Spinal cord (tissue), 10 donors: ENCODE measurements at places on chromosomes 11 and 22. TPM values are rescaled to one million over a fixed set of nuclear protein-coding genes. Genes with fewer than 3 reads are reported as not detected.

MPZL3 gene
- 5.8 TPM for total RNA-seq

OR2AG2 gene
- 0.28 TPM for total RNA-seq

CARD18 gene
- total RNA-seq: not detected

- H3K27ac ChIP-seq: no peak overlapping the region
- peaks cover 18% of the 10 kb centered on the region for H3K36me3 ChIP-seq
- no peak overlapping the region for H3K4me3 ChIP-seq
- H3K4me1 ChIP-seq: peaks cover 3% of the 10 kb centered on the region
- DNase-seq: peak; percentile 39
These were observed 17.0 kb downstream of the ATXN10 start for GRCh38 chr22:45688600-45689080.

GRCh38 chr11:10265936-10266335, 28.1 kb downstream of the SBF2 start:
- no peak overlapping the region for H3K4me3 ChIP-seq
- H3K4me1 ChIP-seq: no peaks in the 10 kb centered on the region
- no peak overlapping the region for H3K27ac ChIP-seq
- no peaks in the 10 kb centered on the region for H3K36me3 ChIP-seq
- H3K27me3 ChIP-seq: no peaks in the 10 kb centered on the region
- no peak for DNase-seq

DNA sequence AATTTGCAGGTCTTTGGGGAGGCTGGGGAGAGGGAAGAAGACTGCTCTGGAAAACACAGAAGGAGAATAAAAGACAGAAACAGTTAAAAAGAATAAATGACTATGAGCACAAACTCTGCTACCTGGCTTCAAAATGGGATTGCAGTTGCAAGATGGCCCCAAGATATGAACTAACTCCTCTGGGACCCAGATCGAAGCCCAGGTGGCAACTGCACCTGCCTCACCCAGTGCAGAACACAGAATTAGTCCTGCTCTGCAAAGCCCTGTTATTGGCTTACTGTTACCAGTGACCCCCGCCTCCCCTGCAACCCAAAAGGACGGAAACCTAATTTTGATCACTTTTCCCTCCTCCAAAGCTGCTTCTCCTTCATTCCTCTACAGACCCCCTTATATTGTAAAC, 35.9 kb upstream of the POU2AF1 start:
- H3K36me3 ChIP-seq: no peaks in the 10 kb centered on the region
- H3K4me1 ChIP-seq: peaks cover 14% of the 10 kb centered on the region
- H3K27ac ChIP-seq: no peak overlapping the region
- DNase-seq: no peak

DNA sequence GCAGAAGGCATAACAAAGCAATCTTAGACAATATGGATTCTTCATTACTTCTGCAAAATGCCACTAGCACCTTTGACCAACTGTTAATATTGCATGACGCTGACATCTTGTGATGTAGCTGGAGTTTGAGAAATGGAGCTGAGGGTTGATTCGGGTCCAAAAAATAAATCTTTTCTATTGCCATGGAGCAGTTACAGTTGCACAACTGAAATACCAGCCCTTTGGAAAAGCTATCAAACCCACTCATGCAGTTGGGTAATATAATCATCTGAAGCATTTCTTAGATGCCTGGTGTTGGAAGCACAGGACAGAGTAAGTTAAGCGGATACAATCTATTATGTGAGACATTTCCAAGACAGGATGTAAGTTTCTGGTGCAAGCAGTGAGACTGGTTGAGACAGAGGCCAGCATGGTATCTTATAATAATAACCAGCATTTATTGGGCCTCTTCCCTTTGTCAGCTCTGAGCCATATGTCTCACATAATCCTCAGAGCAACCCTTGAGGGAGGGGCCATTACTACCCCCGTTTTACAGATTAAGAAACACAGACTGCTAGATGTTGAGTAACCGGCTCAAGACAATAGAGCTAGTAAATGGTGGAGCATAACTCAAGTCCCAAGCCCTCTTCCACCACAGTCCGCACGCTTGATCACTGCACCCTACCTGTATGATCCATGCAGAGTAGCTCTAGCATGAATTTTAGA, 74.9 kb upstream of the CAPRIN1 start:
- DNase-seq: no peak
- H3K27me3 ChIP-seq: no peaks in the 10 kb centered on the region
- no peak overlapping the region for H3K27ac ChIP-seq
- no peak overlapping the region for H3K4me3 ChIP-seq
- H3K4me1 ChIP-seq: no peaks in the 10 kb centered on the region

DNA sequence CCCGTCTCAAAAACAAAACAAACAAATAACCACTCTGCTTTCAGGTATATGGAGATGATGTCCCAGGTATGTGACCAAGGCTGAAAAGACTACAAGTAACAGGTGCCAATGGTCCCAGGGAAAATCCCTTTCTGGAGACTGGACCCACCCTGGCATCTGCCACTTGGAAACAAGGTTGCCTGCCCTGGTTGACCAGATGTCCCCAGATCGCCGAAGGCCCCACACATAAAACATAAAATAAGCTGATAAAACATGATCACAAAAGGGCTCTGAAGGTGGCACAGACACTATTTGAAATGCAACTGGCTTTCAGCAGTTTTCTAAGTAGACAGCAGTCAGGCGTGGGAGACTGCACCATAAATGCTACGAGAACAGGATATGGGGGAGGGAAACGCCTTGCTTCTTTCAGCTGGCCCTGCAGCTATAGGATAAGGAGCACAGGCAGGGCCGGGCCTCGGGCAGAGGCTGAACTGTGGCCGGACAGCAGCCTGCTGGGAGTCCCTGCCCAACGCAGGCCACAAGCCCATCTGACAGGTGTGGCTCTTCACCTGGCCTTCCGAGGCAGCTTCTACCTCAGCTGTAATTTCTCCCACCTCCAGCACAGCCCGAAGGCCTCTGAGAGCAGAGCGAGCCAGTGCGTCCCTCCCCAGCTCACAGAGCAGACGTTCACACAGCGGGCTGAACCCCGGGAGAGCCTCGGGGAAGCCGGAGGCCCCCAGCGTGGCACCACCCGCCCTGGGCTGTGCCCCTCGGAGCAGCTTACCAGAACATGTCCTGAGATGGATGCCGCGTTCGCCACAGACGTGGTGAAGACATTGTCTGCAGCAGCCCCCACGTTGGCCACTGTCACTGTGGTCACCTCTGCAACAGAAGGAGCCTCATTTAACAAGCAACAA, 4.0 kb downstream of the DEAF1 start:
- H3K4me1 ChIP-seq: peaks cover 39% of the 10 kb centered on the region
- no peak for DNase-seq
- peaks cover 62% of the 10 kb centered on the region for H3K36me3 ChIP-seq
- no peak overlapping the region for H3K4me3 ChIP-seq
- no peaks in the 10 kb centered on the region for H3K27me3 ChIP-seq
- no peak overlapping the region for H3K27ac ChIP-seq

- no peak overlapping the region for H3K4me3 ChIP-seq
- H3K4me1 ChIP-seq: peaks cover 17% of the 10 kb centered on the region
- no peaks in the 10 kb centered on the region for H3K36me3 ChIP-seq
- no peak for DNase-seq
- H3K27me3 ChIP-seq: no peaks in the 10 kb centered on the region
- H3K27ac ChIP-seq: peak overlapping the region; percentile 90
These were observed 57.0 kb downstream of the PRCP start for GRCh38 chr11:82843057-82843795.

GRCh38 chr11:94741022-94741679, 27.0 kb upstream of the AMOTL1 start:
- peaks cover 11% of the 10 kb centered on the region for H3K4me1 ChIP-seq
- peak; percentile 33 for DNase-seq
- H3K36me3 ChIP-seq: no peaks in the 10 kb centered on the region
- H3K4me3 ChIP-seq: peak overlapping the region; percentile 58
- peak overlapping the region; percentile 42 for H3K27ac ChIP-seq

DNA sequence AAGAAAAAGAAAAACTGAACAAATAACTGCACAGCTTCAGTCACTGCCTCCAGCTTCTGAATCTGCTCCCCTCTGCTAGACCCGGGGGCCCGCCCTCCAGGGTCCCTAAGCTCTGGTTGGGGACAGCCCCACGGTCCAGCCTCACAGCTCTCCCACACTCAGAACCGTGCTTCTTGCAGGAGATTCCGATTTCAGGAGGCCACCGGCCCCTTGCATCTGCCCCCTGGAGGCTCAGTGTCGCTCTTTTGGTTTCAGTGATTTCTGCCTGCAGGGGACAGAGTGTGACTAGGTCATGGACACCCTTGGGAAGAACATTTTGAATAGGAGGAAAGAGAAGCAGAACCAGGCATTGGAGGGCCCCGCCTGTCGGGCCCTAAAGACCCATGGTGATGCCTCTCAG, 23.1 kb upstream of the RPS3 start:
- H3K36me3 ChIP-seq: no peaks in the 10 kb centered on the region
- DNase-seq: no peak
- no peak overlapping the region for H3K4me3 ChIP-seq
- H3K27me3 ChIP-seq: no peaks in the 10 kb centered on the region
- H3K27ac ChIP-seq: no peak overlapping the region
- no peaks in the 10 kb centered on the region for H3K4me1 ChIP-seq

GRCh38 chr11:12263141-12263693, 114.2 kb upstream of the PARVA start:
- H3K27me3 ChIP-seq: no peaks in the 10 kb centered on the region
- DNase-seq: no peak
- no peak overlapping the region for H3K27ac ChIP-seq
- H3K4me1 ChIP-seq: peaks cover 1% of the 10 kb centered on the region
- H3K4me3 ChIP-seq: no peak overlapping the region

- H3K27ac ChIP-seq: no peak overlapping the region
- no peaks in the 10 kb centered on the region for H3K4me1 ChIP-seq
- no peak for DNase-seq
- no peaks in the 10 kb centered on the region for H3K27me3 ChIP-seq
These were observed 126.8 kb downstream of the PHF21B start for GRCh38 chr22:44883011-44883421.

- H3K4me3 ChIP-seq: no peak overlapping the region
- H3K4me1 ChIP-seq: peaks cover 25% of the 10 kb centered on the region
- no peaks in the 10 kb centered on the region for H3K36me3 ChIP-seq
- no peak overlapping the region for H3K27ac ChIP-seq
- H3K27me3 ChIP-seq: no peaks in the 10 kb centered on the region
These were observed 15.0 kb upstream of the MUC6 start for GRCh38 chr11:1051356-1052132.

- H3K27ac ChIP-seq: peak overlapping the region; percentile 26
- no peak for DNase-seq
- H3K27me3 ChIP-seq: no peaks in the 10 kb centered on the region
- H3K4me1 ChIP-seq: peaks cover 4% of the 10 kb centered on the region
These were observed 69.1 kb upstream of the ADSL start for GRCh38 chr22:40276996-40277823.

- no peaks in the 10 kb centered on the region for H3K36me3 ChIP-seq
- H3K4me1 ChIP-seq: no peaks in the 10 kb centered on the region
These were observed 181.9 kb upstream of the ANO3 start for GRCh38 chr11:26150031-26150430.

DNA sequence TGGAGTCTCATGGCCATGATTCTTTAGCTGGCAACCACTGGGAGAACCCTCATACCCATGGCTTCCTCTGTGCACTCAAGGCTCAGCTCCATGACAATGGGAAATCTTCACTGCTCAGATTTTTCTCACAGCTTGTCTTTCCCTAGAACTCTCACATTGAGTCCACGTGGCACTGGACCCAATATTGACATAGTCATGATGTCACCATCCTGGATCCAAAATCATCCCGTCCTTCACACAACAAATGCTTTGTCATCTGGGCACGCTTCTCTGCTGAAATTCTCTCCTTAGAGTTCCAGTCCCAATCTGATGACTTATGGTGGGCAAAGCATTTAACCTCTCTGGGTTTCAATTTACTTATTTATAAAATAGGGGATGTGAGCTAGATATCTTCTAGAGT, 37.7 kb upstream of the CD44 start:
- no peaks in the 10 kb centered on the region for H3K36me3 ChIP-seq
- no peaks in the 10 kb centered on the region for H3K4me1 ChIP-seq

DNA sequence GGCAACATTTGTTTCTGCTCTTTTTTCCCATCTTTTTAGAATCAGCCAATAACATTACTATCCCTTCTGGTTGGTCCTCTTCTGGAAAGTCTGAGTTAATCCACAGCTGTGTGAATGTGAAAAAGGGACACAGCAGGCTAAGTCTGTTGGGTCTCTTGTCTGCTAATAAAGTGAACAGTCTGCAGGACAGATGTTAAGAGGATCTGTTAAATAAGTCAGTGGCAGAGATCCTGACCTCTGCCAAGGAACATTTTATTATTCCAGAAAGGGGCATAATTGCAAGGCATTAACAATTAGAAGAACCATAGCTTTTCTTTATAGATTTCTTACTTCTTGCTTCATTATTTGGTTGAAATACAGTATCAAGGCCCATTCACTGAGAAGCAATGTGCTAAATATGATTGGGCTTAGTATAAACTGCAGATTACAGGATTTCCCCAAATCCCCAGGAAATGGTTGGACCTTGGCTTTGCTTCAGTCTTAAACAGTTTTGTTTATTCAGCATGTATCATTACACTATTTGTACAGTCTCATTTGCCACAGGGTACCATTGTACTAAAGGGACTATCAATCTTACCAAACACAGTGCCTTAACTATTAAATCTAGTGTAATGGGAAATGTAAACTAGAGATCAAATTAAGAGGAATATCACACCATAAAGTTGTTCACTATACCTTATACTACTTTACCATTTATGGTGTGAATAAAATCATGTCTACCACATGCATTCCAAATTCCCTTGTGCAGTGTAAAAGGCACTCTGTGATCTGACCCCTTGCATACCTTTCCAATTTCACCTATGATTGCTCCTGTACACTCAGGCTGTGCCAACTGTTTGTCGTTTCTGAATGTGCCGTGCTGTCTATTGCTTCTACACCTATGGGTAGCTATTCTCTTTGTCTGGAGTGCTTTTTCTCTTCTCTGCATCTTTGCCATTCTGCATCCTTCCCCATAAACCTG, 274.0 kb downstream of the SOX6 start:
- peak overlapping the region; percentile 57 for H3K27ac ChIP-seq
- no peak overlapping the region for H3K4me3 ChIP-seq
- peaks cover 4% of the 10 kb centered on the region for H3K4me1 ChIP-seq
- DNase-seq: peak; percentile 72

DNA sequence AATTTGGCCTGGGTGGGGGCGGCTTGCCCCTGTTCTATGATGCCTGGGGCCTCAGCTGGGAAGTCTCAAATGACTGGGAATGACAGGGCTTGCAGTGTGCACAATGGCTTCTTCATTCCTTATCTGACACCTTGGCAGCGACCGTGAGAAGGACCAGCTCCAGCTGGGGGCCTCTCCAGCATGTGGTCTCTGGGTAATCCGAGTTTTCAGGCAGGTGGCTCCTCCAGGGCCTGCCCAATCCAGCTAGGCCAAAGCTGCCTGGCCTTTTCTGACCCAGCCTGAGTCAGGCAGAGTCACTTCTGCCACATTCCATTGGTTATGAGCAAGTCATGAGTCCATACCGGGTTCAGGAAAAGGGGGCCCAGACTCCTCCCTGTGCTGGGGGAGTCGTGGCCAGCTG, 646.0 kb downstream of the OPCML start:
- H3K4me3 ChIP-seq: no peak overlapping the region
- H3K27ac ChIP-seq: no peak overlapping the region
- H3K27me3 ChIP-seq: no peaks in the 10 kb centered on the region
- DNase-seq: no peak
